Myocyte (in vitro differentiated cells): ENCODE measurements at places on chromosomes 1 and 21.

- DNase-seq: no peak
Observed at GRCh38 chr1:19080721-19081120, 124.2 kb upstream of the IFFO2 start.

DNA sequence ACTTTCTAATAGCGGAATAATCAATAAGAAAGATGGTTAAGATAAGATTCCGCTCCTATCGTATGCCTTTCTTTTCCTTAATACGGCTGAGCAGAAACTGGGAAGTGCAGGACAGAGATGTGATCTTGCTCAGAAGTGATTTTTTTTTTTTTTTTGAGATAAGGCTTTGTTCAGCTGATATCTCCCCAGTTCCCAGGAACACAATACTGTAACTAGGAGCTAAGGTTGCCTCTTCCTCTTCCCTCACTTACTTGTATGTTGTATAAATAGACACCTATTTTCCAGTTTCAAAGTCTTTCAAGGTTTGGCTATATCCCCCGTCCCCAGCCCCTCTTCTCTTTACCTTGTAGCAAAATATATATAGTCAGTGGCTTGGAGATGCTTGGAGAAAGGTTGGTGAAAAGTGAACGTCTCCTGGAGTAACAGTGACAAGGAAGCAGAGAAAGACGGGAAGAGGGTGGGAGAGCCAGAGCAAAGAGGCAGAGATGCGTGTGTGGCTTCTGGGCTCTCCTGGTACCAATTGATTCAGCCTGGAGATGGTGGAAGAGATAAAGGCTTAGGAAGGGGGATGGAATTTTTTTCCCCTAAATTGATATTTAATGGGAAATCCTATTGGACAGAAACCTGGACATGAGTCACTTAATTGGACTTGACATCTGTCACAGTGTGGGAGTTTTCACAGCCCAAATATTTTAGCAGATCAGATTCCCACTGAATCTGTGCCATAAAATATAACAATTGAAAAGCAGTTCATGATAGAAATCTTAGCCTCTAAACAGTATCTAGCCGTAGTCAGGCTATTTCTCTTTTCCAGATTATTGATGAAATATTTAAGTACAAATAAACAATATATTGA lies at the start of gene NHLH2:
Gene NHLH2 (minus strand): TSS at position 522 of the 856 bp plus-strand sequence. CDS start 2,754 bp downstream, outside the sequence.
- peak; percentile 48 for DNase-seq

GRCh38 chr1:2831596-2832212 lies 30.2 kb upstream of the TTC34 start:
- DNase-seq: no peak

GRCh38 chr1:205430696-205431305 lies 8.9 kb upstream of the LEMD1 start:
- DNase-seq: peak; percentile 51

DNA sequence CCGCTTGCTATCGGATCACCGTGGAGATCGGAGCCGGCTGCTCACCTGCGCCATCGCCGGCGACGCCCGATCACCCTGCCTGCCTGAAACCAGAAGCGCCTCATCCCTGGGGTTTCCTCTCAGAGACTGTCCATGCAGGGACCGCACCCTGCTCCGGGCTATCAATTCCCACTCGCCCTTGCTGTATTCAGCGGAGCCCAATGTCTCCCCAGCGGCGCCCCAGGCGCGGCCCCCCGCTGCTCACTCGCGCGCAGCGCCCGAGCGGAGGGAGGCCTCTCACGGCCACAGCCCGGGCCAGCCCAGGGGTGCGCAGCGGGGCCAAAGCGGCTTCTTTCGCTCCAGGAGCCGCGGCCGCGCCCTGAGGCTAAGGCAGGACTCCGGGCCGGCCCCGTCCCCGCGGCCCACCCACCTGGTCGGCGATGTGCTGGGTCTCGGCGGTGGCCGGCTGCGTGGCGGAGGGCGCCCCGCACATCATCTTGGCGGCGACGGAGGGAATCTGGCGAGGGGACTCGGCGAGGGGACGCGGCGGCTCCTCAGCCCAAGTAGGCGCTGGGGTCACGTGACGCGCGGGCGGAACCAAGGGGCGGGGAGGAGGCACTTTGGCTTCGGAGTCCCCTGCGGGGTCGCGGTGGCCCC lies at the start of gene CSTB:
Gene CSTB (minus strand): TSS at position 514 of the 636 bp plus-strand sequence. CDS start 39 bp downstream, at position 475.
- DNase-seq: peak; percentile 78

- DNase-seq: peak; percentile 72
Observed at GRCh38 chr1:161127649-161128048, 4.8 kb downstream of the DEDD start.

DNA sequence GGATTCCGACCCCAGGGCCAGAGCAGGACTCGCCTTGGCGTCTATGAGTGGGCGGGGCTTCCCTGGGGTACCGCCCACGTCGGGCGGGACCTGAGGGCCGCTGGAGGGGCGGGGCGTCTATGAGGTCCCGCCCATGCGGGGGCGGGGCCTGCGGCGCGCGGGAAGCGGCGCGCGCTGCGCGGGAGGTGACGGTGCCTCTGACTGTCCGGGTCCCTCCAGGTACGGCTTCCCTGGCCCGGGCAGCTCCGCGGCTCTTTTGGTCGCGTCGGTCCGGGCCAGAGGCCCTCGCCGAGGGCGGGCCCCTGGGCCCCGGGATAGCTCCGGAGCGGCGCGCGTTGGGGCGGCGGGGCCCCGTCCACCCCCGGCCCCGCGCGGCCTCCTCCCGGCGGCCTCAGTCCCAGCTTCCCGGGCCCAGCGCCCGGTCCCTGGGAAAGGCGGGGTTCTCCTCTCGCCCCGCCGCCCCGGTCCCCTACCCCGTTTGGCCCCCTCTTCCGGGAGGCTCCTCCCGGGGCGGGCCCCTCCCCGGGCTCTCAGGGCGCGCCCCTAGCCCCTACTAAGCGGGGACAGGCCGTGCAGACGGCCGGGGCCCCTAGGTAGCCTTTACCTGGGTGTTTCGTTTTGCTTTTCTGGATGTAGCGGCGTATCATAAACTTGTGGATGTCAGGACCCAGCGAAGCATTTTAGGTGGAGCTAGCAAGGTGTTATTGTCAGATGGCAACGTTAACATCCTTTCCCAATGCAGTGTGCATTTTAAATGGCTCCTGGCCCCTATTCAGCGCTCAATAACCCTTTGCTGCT lies at the start of gene CHAF1B:
Gene CHAF1B (plus strand): TSS at position 160 of the 798 bp plus-strand sequence. CDS start 745 bp downstream, outside the sequence.
- DNase-seq: peak; percentile 56

DNA sequence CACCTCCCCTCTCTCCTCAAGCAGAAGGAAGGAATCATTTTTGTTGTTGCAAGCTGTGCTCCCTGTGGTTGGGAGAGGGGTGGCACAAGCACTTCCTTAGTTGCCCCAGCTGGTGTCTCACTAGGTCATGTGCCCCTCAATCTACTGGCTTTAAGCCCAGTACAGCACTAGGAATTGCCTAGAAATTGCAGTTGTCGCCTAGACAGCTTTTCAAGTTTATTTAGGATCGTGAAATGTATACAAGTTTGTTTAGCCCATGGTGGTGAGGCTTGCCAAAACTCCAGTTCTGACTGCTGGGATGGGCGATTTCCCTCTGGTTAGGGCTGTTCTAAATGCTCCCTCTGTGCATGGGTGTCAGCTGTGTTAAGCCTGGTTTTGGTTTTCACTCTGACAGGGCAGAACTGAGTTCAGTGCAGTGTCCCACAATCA lies 126.8 kb upstream of the ZNF644 start:
- DNase-seq: peak; percentile 33

- DNase-seq: no peak
Observed at GRCh38 chr1:20648946-20649345, 12.2 kb downstream of the DDOST start.

DNA sequence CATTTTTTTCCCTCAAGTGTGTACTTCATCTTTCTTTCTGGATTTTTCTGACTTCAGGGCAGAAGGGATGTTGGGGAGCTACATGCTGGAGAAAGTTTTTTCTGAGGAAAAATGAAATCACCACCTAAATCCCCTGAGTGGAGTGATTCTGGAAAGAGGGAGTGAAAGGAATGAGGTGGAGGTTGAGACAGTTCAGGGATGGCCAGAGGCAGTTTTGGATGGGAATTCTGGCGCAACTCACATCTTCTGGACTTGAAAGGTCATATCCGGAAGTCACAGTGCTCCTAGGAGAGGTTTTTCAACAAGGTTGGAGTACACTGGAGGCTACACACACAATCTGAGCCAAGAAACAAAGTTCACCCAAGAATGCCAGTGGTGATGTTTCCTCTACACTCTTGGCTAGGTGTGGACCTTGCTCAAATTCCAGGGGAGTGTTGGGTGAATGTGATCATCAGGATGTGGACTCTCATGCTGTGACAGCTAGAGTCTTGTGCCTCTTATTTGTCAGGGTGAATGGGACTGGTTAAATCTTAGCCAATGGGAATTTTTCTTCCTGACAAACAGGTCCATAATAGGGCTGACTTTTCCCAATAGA lies 161.5 kb downstream of the HLX start:
- no peak for DNase-seq

DNA sequence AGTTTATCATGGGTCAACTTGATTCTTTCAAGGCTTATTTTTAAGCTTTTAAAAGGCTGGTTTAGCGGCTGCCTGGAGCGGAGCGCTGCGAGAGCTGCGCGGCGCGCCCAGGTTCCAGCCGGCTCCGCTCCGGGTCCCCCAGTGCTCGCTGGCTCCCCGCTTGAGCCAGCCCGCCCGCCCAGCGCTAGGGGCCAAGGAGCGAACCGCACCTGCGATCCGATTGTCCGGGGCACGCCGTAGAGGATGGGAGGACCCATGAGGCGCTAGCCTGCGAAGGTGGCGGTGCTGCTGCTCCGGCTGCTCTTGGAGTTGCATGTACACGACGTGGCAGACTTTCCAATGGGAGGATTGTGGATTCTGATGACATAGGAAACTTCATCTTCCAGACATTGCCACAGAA lies 9.9 kb upstream of the CFHR4 start:
- no peak for DNase-seq

- peak; percentile 38 for DNase-seq
Observed at GRCh38 chr1:209645574-209646452, 6.4 kb downstream of the LAMB3 start.

GRCh38 chr1:82921759-82922158 lies 1077.2 kb downstream of the TTLL7 start:
- DNase-seq: no peak

GRCh38 chr21:42187976-42188653 lies 30.8 kb upstream of the ABCG1 start:
- DNase-seq: no peak

DNA sequence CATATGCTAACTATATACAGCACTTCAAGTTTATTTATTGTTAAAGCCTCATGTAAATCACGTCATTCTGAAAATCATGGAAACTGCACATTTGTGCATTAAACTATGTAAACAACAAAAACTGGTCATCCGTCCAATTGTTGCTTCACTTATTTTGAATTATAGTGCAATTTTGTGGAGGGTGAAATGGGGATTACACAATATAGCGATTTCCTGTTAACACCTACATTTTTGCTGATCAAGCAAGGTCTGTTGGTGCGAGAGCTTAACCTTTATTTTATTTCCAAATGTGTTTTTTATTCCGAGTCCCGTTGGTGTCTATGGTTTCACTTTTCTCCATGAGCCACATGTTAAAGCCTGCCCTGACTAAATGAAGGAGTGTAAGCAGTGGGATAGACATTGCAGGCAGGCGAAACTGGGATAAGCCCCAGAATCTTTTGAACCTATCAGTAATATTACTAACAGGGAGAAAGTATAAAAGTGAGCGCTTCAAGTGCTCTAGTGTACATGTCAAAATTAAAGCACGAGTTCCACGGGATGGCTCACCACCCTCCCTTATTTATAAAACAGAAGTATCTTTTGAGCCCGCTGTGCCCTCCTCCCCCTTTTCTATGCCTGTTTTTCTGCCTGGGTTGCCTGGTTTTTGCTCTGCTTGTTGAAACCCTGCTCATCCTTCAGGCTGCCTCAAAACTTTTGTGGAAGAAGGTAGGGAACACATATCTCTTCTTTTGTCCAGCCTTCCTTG lies 120.7 kb downstream of the NFIA start:
- no peak for DNase-seq

DNA sequence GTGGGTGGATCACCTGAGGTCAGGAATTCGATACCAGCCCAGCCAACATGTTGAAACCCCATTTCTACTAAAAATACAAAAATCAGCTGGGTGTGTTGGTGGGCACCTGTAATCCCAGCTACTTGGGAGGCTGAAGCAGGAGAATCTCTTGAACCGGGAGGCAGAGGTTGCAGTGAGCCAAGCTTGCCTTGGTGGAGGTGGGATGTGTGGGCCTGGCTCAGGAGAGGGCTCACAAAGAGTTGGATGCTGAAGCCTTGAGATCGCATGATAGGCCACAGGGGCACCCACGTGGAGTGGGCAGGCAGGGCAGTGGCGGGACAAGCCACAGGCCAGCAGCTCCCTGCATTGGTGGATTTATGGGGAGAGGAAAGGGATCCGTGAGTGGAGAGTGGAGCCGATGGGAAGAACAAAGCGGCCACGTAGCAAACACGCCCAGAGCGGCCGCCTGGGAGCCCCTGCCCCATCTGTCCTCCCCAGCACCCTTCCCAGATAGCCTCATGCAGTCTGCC lies 4.4 kb downstream of the THAP3 start:
- DNase-seq: no peak

- no peak for DNase-seq
Observed at GRCh38 chr1:74436078-74436477, 76.3 kb downstream of the LRRC53 start.

DNA sequence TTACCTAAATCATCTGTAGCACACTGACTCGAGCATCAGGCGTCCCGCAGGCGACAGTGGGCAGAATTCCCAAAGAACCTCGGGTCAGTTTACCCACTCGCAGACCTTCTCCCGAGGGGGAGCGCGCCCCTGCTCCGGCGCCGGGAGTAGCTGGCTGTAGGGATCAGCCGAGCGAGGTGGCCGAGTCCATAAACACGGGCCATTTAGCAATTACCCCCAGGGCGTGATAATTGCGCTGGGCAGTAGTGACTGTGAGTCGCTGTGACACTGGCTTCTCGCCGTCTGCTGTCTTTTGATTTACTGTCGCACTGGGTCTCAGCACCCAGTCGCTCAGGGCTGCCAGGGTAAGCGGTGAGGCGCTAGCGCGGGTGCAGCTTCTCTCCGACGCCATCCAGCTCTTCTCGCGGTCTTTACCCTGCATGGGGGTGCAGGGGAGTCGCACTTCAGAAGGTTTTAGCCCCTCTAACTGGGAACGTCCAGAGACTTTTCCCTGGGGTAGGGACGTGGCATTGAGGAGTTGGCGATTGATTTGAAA lies 16.2 kb downstream of the HLX start:
- no peak for DNase-seq

DNA sequence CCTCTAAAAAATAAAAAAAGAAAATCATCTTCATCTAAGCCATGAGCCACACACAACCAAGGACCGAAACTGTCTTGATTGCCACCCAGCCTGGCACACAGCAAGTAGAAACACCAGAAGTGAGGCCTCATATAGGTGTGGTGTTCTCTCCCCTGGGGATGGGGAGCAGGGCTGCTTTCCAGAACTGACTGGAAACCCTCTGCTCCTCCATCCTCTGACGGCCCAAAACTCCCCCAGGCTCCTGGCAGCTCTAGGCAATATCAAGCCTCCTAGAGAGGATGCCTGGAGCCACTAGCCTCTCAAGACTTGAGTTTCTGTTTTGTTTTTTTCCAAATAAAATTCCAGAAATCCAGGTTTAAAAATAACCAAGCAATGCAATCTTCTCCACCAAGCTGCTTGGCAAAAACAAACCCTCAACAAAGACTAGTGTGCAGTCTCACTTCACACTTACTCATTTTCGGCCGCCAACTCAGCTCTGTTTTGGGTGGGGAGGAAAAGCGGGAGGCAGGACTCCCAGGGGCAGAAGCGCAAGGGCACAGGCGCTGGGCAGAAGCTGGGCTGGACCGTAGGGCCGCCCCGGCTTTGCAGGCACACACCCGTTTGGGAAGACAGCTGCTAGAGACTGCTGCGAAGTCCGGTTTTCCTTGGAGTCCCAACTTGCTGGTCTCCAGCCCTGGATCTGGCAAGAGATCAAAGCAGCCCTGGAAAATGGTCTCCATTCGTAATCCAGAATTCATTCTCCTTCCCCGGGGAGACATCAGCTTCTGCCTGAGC lies 78.2 kb upstream of the CAPZB start:
- peak; percentile 90 for DNase-seq
